T follicular helper cell (primary cell): ENCODE measurements at places on chromosomes 3 and 15.

GRCh38 chr15:39131609-39132008 lies 449.3 kb upstream of the THBS1 start:
- no peak for DNase-seq

DNA sequence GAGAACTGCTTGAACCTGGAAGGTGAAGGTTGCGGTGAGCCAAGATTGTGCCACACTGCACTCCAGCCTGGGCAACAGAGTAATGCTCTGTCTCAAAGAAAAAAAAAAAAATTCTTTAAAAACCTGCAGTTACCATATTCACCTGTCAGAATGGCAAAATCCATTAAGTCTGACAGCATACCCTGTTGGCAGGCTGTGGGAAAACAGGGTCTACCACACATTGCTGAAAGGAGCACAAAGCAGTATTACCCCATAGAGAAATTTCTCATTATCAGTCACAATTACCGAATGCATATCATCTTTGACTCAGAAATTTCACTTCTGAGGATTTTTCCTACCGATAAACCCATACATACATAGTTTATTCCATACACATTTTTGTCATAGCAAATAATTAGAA lies 264.1 kb upstream of the SLCO3A1 start:
- no peak for DNase-seq

DNA sequence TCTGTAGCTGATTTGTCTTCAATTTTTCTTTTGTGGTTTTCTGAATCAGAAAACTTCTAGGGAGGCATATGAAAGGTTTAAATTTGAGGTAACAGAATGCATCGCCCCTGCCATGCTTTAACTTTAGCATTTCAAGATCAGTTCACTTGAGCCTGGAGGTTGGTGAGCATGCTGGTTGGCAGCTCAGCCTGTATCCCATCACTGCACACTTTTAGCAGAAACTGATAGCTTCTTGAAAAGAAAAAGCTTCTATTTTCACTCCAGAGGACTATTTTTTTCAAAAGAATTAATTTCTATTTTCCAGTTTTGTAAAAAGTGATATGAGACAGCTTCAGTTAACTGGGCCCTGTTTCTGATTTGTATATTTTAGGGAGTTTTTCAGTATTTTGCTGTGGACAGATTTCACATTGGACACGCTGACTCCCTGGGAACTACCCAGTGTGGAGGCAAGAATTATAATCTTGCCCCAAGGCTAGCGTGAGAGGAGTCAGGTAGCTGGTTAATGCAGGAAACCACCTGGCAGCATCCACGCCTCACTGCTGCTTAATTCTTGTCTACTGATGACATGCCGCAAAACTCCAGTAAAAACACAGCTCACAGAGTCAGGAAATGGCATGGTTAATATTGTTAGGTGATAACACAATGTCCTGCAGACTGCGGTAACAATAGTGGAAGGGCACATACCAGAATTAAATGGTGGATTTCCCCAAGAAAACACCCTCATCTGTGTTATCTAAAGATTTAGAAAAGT lies 71.4 kb downstream of the DUT start:
- DNase-seq = no peak

DNA sequence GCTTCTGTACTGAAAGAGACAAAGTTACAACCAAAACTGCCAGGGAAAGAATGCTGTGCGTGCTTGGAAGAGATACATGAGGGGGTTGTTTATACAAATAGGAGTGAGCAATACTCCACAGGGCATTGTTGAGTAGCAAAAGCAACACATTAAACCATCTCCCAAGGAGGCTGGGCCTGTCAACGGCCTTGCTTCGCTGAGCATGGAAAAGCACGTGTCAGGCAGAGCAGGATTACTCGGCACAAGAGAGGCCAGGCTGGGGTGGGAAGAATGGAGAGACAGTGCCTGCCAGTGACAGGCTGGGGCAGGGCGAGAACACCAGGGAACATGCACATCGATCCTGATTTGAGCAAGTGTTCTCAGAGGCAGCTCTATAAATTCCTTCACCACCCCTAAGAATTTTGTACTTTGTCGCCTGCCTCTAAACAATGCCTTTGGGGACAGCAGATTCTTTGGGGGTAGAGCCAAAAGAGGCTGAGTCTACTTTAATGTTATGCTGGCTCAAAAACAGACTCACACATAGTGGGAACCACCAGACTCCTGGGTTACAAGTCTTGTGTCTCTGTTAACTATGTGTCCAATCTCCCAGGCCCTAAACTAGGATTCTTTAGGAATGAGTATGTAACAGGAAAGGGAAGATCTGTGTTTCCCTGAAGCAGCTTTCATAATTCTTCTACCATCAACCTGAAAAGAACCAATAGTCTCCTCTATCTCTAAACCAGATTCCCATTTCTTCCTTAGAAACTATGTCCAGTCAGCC lies 67.2 kb downstream of the LIPC start:
- DNase-seq = no peak

- no peak for DNase-seq
These were observed 1.6 kb downstream of the GMPPB start for GRCh38 chr3:49721896-49722781.

DNA sequence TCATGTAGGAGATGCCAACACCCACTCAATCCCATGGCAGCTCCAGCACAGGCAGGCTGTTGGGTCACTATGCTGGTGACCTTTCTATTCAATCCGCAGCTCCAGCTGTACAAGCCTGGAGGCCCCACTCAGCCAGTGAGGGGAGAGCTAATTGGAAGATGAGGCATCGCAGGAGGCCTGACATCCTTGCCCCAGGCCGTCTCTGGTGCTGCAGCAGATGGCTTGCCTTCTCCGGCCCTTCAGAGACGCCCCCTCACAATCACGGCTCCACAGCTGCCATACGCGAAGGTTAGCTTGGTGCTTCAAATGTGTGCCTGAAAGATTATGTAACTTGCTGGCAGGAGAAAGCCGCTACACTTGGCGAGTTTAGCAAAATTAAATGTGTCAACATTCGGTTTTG lies 104.2 kb upstream of the CLSTN2 start:
- no peak for DNase-seq
